ENCODE measurements at places on chromosomes 4 and X. TPM values are rescaled to one million over a fixed set of nuclear protein-coding genes. Genes with fewer than 3 reads are reported as not detected.

The FGD1 gene
- total RNA-seq = 3.2 TPM

The PRDM5 gene
- 5.6 TPM for total RNA-seq

The MAGEA8 gene
- total RNA-seq = not detected

The GYPE gene
- total RNA-seq = 0.59 TPM
